Activated CD8-positive, alpha-beta memory T cell treated with anti-CD3 and anti-CD28 coated beads for 1 hour (primary cell): ENCODE measurements at places on chromosomes 2 and 18.

GRCh38 chr2:223050188-223050587, 1.8 kb upstream of the KCNE4 start:
- no peak for DNase-seq

DNA sequence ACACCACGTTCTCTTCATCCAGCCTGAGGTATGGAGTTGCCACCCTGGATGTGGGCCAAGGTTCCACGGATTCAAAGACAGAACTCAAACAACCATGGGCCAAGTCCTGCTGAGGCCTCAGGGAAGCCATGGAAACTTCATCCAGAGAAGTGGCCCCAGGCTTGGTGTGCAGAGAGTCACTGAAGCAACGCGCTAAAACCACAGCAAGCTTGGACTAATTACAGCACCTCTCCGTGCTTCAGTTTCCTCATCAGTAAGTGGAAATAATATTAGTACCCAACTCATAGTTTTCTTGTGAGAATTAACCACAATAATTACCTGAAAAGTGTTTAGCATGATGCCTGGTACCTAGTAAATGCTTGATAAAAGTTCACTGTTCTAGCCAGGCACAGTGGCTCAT, 19.2 kb upstream of the AP1S3 start:
- DNase-seq = no peak

GRCh38 chr2:41859615-41860514, 188.0 kb upstream of the PKDCC start:
- DNase-seq = no peak

- DNase-seq = no peak
Measured at GRCh38 chr2:120539937-120540718, 194.2 kb downstream of the INHBB start.

- DNase-seq = no peak
Measured at GRCh38 chr2:179985163-179985820, 21.8 kb downstream of the CWC22 start.

DNA sequence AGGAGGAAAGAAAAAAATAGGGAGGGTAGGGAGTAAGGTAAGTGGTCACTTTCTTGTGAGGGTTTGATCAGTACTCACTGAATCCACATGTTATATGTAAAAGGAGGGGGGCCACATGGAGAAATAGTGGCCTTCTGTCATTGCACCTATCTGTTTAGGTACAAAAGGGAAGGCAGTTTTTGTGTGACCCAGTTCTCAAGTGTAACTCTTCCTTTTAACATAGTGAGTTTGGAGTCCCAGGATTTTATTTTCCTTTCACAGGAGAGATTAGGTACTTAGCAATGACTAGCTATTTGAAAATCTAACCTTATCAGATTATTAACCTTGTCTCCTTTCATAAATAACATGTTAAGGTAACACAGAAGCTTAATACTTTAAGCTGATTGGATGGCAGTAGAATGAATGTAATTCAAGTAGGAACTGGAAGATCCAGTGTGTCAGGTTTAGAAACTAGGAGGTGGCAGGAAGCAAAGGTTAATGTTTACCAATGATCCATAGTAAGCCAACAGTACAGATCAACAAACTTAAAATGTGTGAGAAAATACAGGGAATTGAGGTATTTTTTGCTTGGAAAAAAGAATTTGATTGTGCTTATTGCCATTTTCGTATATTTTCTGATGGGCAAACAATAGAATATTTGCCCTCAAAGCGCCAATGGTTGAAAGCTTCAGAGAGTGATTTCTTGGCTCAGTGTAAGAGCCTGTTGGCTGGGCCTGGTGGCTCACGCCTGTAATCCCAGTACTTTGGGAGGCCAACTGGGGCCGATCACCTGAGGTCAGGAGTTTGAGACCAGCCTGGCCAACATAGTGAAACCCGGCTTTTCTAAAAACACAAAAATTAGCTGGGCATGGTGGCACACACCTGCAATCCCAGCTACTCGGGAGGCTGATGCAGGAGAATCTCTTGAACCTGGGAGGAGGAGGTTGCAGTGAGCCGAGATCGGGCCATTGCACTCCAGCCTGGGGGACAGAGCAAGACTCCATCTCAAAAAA, 11.3 kb downstream of the HNMT start:
- no peak for DNase-seq

- no peak for DNase-seq
Measured at GRCh38 chr2:237591141-237591881, 777 bp upstream of the RAB17 start.

- DNase-seq = no peak
Measured at GRCh38 chr2:84022810-84023431, 436.2 kb downstream of the SUCLG1 start.

DNA sequence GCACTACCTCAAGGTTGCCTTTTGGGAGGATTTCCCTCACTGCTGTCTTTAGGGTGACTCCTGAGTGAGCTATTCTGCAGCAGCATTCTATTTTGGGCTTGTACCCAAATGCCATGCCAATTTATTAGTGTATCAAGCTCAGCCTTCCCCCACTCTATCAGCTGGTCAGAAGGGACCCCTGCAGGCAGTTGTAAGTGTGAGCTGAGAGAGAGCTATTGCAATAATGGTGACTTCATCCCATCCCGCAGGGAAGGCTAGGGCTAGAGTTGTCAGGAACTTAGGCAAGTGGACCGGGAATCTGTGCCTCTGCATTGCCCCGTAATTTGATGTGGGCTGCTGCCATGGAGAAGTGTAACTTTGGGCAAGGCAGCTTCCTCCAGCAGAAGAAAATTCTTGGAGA, 1.8 kb upstream of the CRYGB start:
- no peak for DNase-seq

DNA sequence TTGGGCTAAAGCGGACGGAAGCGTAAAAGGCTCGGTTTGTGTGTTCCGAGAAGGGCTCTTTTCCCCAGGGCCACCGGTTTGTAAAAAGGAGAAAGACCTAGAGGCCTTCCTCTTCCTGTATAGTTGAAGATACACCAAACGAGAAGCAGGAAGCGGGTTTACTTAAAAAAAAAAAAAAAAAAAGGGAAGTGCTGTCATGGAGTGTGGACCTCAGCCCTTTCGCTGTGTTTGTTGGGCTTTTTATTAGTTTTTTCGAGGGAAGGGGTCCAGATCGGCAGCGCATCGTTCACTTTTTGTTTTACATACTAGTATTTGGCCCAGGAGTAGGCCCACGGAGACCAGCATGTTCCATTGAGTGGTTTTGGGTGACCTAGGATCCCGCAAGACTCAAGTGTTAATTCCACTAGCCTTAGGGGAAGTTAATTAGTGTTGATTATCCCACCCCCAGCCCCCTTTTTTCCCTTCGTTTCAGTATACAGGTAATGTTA, 676 bp downstream of the ACTR2 start:
- DNase-seq = no peak

- no peak for DNase-seq
Measured at GRCh38 chr2:47890711-47891368, 15.5 kb downstream of the FBXO11 start.

- DNase-seq = no peak
Measured at GRCh38 chr18:12543697-12544096, 114.2 kb downstream of the SPIRE1 start.

DNA sequence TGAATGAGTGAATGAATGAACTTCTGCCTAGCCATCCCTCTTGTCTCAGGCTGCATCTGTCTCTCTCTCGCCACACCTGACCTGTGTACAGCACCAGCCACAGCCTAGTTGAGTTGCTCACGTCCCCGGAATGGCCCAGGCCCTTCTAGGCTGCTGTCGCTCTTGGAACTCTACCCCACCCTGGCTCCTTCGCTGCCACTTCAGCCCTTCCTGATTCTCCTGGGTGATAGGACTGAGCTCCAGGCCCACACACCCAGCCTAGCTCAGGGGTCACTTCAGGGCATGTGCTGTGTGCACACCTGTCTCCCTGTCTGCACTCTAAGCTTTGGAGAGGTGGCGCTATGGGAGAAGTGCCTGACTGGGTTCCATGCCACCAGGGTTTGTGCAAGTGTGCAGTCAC, 236.6 kb downstream of the GLI2 start:
- DNase-seq = no peak

DNA sequence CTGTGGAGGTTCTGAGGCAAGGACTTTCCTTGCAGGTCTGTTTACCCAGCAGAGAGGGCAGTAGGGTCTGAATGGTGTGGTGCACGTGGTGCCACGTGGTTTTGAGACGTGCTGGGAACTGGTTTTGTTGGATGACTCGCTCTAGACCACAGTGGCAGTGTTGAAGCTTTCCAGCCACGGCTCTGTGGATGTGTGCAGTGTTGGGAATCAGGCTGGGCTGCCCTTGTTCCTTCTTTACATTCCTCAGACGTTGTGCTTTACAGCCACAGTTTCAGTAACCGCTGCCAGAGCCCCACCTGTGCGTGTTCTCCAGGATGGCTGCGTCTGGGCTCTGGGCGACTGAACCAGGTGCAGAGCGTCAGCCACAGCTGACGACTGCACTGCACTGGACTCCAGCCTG, 8.2 kb downstream of the CTDP1 start:
- no peak for DNase-seq

DNA sequence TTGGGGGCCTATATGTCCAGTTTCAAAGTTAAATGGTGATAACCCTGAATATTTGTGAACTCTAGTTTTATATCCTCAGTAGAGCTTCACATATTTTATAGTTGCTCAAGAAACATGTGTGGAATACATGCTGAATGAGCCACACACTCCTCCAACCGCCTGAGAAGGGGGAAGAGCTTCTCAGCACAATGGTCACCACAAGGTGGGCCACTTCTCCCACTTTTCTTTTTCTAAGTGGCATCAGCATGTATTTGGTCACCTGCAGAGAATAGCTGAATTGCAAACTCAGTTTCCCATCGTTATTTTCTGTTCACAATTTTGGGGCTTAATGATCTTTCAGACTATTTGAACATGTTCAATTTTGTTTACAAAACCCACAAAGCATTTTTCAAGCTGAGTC, 340.5 kb downstream of the PARD3B start:
- no peak for DNase-seq

DNA sequence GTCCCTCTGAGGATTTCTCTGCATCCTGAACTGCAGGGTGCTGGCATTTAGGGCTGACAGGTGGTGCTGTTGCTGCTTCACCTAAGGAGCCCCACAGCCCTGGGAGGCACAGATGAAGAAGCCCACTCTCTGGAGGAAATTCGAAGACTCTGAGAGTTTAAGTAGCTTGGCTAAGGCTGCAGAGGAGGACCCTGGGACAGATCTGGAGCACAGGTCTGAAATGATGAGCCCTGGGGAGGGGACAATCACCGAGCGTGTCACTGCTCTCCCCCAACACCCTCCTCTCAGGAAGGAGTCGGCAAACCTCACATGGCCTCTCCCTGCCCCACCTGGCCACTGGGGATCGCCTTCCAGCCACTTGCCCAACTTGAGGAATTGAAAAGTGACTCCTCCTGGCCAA, 18.6 kb downstream of the CYP27C1 start:
- no peak for DNase-seq
